Occipital lobe (tissue), 3 donors: ENCODE measurements at places on chromosomes 6 and 20. TPM values are rescaled to one million over a fixed set of nuclear protein-coding genes. Genes with fewer than 3 reads are reported as not detected.

DNA sequence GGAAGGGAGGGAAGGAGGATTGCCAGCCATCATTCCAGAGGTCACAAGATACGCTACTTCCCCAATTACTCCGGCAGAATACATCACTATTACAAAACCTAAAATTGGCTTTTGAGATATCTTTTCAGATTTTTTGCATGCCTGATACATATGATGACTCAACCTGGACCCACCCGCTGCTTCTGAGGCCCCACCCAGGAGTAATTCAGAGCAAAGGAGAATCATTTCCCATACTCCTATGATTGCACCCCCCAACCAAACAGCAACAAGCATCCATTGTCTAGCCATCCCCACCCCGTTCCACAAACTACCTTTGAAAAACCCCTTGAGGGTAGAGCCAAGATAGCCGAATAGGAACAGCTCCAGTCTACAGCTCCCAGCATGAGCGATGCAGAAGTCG lies 163.5 kb upstream of the GJE1 start:
- DNase-seq, result no peak

DNA sequence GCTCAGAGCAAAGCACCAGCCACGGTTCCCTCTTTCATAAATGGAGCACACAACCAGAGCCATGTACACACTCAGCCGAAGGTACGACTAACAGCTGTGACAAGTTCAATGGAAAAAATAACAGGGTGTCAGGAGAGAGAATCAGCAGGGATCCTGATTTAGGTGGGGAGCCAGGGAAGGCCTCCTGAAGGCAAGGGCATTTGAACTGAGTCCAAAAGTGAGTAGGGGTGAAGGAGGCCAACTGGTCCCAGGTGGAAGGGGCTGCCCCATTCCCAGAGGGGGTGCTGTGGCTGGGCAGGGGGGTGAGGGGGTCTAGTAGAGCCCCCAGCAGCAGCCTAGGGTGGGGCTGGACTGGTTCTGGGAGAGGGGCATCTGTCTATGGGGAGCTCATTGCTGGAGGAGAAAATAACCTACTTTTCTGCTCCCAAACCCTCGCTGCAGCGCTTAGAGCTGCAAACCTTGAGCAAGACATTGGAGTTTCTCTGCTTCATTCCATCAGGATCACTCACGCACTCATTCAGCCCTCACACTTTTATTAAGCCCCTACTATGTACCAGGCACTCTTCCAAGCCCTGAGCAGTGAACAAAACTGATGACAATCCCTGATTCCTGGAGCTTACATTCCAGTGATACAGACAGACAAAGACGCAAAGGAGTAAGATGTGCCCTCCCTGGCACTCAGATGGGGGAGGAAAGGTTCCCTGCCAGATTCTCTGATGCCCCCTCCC lies 113.5 kb downstream of the TOX2 start:
- no peak for DNase-seq

GRCh38 chr6:134512981-134513391 lies 195.1 kb upstream of the SGK1 start:
- no peak for DNase-seq

DNA sequence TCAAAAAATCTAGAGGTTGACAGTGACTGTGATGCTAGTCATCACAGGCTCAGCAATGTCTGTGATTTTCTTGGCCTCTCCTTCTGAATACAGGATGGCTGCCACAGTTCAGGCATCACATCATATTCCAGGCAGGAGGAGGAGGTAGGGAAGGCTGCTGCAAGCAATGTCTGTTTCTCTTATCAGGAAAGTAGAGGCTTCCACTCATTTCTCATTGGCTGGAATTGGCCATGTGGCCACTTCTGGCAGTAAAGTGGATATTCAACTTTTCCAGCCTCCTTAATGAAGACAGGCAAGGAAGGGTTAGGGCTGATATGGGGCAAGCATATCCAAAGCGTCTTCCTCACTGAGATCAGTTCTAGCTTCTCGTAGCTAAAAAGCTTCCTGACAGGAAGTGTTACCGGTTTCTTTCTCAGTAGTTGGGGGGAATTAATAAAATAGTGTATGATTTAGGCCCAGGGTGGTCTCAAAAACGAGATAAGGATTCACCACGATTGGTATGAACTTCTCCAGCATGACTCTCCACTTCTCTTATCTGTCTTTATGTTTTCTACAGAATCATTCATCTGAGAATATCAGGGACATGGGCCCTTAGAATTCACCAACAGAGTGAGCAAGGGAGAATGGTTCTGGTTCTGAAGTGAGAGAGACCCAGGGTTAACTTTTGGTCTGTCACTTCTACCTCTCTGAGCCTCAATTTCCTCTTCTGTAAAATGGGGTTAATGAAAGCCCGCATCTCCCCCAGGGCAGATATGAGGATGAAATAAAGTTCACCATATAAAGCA lies 32.7 kb upstream of the PSMF1 start:
- DNase-seq, result no peak

GRCh38 chr6:16648003-16648402 lies 113.3 kb downstream of the ATXN1 start:
- DNase-seq, result no peak

- DNase-seq, result no peak
These were observed 12.5 kb upstream of the CD2AP start for GRCh38 chr6:47465117-47465516.

DNA sequence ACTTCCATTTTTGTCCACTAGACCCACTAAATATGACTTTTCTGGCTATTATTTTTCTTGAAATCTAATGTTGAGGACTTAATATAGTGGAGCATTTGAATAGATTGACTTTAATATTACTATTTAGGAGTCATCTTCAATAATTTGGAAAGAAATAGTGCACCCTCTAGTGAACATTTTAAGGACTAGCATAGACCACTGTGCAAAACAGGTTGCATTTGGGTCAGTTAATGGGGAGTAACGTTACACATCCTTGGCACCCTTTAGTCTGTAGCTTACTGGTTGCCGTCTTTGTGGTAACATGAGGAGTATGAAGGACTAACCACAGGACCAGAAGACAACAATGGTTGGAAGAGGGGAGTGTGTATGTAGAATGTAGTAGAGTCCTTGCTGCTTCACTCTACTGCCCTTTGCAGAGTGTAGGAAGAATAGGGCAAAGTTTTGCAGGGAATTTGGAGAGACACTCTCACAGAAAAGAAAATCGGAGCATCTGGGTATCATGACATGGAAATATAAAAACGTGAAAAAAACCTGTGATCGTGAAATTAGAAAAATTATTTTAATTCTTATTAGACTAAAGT lies 25.2 kb downstream of the RFPL4B start:
- DNase-seq, result no peak

DNA sequence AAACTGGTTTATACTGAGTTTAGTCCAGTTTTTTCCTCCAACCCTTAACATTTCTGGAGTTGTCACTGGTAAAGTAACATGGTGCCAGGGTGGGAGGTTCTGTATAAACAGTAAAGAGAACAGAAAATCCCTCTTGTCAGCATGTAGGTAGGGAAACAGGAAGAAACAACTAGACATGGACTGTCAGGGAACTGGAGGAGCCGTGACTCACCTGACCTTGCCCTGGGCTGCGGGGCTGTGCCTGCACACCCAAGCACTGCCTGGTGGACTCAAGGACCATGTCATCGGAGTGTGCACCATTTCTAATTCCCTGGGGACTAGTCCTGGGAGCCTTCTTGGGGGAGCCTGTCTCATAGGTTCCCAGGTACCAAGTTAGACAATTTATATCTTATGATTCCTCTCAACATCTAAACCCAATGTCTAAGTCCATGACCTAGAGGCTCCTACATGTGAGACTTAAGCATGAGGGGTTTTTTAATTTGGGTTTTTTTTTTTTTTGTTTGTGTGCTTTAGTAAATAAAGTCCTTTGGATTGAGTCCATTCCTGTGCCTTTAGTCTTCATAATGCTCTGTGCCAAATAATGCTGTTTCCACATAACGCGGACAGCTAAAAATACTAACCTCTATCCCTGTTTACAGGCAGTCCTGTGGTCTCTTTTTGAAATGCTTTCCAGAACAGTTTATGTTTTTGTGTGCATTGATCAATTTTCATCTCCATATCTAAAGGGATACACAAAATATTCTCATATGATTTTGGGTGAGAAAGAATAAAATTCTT lies 136.9 kb upstream of the SUPT3H start:
- DNase-seq, result no peak

DNA sequence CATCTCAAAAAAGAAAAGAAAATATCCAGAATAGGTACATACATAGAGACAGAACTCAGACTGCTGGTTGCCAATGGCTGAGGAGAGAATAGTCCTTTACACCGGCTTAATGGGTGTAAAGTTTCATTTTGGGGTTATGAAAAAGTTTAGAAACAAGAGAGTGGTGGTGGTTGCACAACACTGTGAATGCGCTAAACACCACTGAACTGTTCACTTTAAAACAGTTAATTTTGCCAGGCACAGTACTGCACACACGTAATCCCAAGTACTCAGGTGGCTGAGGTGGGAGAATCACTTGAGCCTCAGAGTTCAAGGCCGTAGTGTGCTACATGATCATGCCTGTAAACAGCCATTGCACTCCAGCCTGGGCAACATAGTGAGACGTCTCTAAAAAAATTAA lies 7.6 kb downstream of the ILRUN start:
- no peak for DNase-seq

DNA sequence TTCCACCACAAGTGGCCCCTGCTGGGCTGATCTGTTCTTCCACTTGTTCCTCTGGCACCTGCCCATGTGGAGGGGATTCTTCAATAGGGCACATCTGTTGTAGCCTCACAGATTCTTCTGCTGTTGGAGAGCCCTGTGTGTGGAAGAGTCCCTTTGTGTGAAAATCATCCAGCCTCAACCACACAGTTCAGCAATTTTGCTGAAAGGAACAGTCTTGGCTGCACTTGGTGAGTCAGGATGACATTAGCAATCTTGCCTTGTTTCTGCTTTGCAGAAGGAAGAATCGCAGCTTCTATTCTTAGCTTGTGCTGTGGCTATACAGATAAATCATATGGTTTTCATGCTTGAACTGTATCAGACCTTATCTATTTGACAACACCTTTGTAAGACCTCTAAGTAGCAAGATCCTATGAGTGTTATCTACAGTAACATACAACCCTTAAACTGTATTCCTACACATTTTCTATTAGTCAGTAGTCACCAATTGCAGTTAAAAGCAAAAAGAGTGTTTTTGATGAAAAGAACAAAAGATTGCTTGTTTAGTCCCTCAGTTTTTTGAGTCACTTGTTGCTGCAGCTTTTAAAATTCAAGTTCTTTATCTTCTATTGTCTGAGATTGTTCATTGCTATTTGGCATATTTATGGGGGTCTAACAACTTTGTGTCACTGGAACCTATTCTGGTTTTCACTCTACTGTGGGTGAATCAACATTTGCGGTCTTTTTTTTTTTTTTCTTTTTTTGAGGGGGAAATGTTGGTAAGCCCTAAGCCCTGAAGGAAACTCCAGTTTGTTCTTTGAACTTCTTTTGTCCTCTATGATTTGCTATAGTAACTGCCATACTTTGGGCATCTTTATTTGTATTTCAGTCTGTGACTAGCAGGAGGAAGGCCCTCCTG lies 231.6 kb downstream of the TFAP2B start:
- no peak for DNase-seq

DNA sequence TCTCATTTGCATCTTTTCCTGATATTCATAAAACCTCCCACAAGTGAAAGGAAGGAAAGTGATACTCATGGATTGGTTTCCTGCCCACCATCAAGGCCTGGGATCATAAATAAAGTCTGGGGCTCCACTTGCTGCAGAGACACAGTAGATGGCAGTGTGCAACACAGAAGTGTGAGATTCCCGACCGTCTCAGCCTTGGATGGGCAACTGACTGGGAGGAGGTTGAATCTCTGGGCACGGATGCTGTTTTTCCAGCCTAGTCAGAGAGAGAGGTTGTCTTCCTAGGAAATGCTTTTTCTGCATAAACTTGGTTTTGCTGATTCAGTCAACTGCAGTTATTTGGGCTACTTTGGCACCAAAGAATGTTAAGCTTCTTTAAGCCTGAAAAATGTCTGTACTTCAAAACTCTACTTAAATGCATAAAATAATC lies 9.9 kb upstream of the RFPL4B start:
- DNase-seq, result peak; percentile 66

DNA sequence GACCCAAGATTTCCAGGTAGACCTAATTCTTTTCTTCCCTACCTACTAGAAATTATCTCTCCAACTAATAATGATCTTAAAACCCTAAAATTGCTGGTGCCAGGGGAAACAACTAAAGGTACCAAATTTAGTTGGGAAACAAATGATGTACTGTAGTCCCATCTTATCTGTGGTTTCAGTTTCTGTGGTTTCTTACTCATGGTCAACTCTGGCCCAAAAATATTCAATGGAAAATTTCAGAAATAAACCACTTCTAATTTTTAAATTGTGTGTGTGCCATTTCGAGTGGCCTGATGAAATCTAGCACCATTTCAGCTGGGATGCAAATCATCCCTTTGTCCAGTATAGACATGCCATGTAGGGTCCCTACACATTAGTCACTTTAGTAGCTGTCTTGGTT lies 475.2 kb upstream of the EPHA7 start:
- DNase-seq, result no peak

KHDC1L gene
- total RNA-seq, result 0.78 TPM

SLC17A9 gene
- total RNA-seq, result 0.16 TPM

C20orf96 gene
- total RNA-seq, result 3.3 TPM

BMP2 gene
- 5.3 TPM for total RNA-seq

CLPSL2 gene
- total RNA-seq, result not detected
